H9 (cell line): ENCODE measurements at places on chromosomes 7 and 10. TPM values are rescaled to one million over a fixed set of nuclear protein-coding genes. Genes with fewer than 3 reads are reported as not detected.

Gene CPA5
- not detected in 2 replicates for total RNA-seq

Gene CUBN
- total RNA-seq = 0.26 and 0.37 TPM in 2 replicates

DNA sequence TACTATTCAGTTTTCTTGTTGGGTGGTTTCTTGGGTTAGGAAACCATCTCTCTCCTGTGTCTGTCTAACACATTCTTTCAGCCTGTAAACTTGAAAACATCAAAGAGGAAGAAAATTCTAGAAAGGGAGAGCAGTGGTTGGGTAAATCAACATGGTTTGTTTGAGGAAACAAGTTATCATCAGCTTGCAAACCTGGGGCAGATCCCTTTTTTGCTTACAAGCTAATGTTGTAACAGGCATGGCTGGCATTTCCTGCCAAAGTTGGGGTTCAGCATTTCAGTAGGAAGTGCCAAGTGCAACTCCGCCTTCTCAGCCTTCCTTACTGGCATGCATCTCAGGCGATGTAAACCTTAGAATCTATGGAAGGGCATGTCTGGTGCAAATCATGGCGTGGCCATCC is 112.6 kb downstream of the EEPD1 start:
- no peak for DNase-seq
- H3K4me1 ChIP-seq = peaks cover 3% of the 10 kb centered on the region; the same call in 1 of the 2 replicates
- no peaks in the 10 kb centered on the region for H3K27me3 ChIP-seq
- no peak overlapping the region for H3K27ac ChIP-seq
- H3K36me3 ChIP-seq = no peaks in the 10 kb centered on the region
- no peak overlapping the region for H3K4me3 ChIP-seq

DNA sequence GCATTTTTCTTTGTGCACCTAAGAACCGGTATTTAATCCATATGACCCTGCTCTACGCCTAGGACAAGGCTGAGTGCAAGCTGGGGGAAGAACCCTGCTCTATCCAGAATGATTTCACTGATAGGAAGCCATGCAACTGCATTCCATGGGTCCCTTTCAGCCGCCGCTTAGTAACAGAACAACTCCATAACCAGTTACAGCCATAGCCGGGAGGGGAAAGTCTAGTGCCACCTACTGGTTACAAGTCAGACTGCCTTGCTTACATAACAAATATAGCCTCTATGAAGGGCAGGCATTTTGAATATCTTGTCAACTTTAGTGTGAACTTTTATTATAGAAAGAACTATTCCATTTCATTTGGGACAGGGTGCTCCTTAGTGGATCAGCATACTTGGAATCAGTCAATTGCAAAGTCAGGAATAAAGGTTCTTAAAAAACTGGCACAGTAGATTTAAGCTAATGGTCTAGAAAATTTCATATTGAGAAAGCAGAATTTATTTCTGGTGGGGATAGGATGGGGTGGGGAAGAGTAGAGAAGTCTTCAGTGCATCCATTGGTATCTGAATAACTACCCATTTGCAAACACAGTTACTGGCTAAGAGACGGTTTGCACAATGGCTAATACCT is 521.7 kb downstream of the ADRA2A start:
- no peak overlapping the region for H3K27ac ChIP-seq
- H3K4me3 ChIP-seq = no peak overlapping the region
- H3K36me3 ChIP-seq = no peaks in the 10 kb centered on the region

GRCh38 chr10:117266400-117266799 is 25.5 kb downstream of the SLC18A2 start:
- no peak overlapping the region for H3K27ac ChIP-seq
- no peaks in the 10 kb centered on the region for H3K27me3 ChIP-seq
- no peaks in the 10 kb centered on the region for H3K36me3 ChIP-seq
- DNase-seq = no peak
